ENCODE measurements at places on chromosomes 6 and 20.

DNA sequence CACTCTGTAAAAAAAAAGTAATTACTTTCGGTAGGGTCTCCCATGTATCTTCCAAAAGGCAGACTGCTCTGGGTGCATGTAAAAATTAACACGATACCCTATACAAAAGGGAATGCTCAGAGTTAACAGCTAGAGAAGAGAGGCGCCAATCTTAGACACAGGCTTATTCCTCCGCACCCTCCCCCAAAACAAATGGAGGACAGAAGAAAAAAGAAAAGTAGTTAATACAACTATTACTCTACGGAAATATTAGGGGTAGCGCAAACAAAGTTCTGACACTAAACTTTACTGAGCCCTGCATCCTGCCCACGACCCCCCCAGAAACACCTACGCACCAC, 331 bp upstream of the UFL1 start:
- DNase-seq, result no peak

GRCh38 chr6:133814238-133814637, 74.7 kb upstream of the TCF21 start:
- no peak for DNase-seq

DNA sequence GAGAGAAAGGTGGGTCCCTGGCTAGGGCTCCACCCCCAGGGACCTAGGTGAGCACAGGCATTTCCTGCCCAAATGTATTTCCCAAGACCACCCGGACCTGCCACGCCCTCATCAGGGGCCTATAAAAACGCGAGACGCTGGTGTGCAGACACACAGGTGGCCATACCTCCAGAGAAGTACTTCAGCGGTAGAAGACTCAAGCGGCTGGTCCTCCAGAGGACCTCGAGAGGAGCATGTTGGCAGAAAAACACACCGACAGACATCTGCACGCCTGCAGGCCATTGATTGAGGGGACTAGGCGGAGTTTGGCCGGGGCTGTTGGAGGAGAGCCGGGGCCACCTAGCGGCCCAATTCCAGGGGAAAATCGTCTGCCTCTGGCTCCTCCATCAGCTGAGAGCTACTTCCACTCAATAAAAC, 695.8 kb upstream of the MMS22L start:
- DNase-seq, result no peak

DNA sequence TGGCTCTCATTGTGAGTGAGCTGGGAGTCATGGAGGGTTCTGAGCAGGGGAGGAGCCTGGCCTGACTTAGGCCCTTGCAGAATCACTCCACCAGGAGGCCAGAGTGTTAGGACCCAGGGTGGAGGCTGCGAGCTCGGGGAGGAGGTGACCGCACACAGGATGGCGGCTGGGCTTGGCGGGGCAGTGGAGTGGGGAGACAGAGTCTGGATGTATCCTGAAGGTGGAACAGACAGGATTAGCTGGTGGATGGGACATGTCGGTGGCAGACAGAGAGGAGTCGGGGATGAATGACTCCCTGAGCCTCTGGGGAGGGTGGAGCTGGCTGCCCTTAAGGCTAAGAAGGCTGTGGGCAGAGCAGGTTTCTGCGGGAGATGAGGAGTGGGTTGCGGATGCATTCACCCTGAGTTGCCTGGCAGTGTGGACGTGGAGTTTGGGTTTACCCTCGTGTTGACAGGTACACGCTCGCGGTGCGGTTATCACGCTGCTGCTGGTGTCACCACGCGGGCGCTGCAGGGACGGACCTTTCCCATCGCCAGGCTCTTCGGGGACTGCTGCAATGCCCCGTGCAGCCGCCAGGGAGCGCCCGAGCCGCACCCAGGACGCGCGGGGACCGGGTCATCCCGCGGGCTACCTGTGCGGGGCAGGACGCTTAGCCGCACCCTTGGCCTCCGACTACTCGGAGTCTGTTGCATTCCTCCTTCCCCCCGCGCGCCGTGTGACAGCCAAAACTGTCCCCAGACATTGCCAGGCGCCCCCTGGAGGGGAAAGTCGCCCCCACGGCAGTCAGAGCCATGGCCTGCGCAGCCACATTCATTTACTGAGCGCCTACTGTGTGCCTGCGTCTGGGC, 43.0 kb upstream of the PTGIS start:
- peak; percentile 82 for DNase-seq

DNA sequence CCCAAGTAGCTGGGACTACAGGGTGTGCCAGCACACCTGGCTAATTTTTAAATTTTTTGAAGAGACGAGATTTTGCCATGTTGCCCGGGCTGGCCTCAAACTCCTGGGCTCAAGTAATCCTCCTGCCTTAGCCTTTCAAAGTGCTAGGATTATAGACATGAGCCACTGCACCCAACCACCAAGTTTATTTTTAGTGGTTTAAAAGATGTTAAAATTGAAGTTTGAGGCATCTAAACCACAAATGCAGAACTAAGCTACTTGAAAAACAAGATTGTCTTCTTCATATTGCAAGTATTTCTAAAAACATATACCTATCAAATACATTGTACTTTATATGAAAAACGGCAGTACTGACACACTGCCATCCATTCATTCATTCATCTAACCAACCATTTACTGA, 31.6 kb downstream of the WASF1 start:
- DNase-seq, result no peak

- no peak for DNase-seq
These were observed 48.8 kb upstream of the ZNF217 start for GRCh38 chr20:53642196-53643030.

DNA sequence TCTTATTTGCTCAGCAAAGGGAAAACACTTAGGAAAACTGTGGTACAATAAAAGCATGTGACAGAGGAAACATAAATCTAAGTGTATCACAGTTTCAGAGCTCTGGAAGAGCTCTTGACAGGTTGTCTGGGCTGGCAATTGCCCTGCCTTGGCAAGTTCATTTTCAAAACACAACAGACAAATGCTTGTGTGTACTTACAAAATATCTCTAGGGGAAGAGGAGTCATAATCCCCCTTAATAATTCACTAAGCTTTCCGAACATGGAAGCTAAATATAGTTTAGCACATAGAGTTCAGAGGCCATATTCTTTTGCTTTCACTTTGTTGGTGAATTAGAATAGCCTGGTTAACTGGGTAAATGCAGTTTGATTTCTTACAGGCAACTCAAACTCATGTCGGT, 211.6 kb upstream of the THEMIS start:
- DNase-seq, result no peak

- no peak for DNase-seq
These were observed 37.7 kb downstream of the PEX7 start for GRCh38 chr6:136860043-136860442.

DNA sequence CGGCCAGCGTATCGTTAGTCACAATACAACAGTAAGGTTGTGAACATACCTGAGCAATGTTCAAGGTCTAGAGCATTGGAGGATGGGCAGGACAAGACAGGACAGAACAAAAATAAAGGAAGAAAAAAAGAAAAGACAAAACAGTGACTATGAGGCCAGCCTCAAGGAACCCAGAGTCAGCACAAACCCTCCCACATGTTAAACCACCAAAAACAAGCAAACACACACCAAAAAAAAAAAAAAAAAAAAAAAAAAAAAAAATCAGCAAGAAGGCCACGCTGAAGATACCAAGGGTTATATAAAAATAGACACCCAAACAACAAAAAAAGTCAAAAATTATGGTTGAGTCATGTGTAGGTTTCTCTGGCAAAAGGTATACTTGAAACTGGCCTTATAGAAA, 12.8 kb downstream of the MED23 start:
- no peak for DNase-seq

- no peak for DNase-seq
These were observed 205.6 kb downstream of the UST start for GRCh38 chr6:148952147-148953035.

GRCh38 chr6:31763619-31763940, 1.1 kb downstream of the SAPCD1 start:
- DNase-seq, result no peak

DNA sequence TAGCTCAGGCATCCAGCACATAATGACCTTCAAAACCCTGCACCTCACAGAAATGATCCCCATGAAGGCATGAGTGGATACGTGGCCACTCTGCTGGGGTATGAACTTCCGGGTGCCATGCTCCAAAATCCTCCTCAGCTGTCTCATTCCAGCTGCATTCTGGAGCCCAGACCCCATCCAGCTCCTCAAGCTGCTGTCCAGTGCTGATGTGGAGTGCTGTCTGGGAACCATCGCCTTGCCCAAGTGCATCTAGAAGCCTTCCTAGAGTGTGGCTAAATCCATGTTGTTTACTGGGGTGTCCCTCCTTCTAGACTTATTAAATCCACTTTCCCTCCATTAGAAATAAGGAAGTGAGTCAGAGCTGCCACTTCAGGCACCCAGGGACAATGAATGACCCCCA, 130.8 kb upstream of the PTPRT start:
- DNase-seq, result no peak

DNA sequence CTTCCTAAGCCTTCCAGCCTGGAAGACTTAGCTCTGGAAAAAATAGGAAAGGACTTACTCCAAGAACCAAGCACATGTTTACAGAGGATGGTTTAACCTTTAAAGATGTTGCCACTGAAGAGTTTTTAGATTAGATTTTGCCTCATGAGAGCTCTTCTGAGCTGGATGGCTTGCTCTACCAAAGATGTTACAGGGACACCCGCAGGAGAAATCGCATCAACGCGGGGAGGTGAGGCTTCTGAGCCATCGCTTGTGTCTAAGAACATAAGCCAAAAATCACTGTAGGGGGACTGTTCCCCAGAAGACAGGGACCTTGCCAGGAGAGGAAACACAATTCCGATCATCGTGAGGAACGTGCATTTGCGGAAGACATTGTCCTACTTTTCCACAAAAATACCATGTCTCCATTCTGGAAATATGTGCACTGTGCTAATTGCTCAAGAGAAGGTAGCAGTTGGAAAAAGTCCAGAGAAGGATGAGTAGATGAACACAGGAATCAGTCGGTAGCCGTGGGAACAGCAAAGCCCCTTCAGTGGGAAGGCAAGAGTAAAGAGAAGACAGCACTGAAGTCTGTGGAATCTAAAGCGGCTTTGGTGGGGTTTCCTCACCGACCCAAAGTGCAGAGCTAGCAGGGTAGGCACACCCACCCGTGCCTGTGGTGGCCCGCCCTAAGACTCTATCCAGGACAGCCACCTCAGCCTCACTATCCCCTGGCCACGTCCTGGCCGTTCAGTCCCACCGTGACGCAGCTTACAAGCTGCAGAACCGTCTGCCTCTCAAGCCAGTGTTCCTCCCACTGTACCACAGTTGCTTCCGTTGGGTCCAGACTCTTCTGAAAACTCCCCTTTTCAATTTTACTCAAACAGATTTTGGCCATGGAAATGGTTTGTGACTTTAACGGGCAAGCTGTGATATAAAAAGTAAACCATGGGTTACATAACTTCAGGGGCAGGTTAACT, 334.8 kb downstream of the NRN1 start:
- DNase-seq, result no peak

- no peak for DNase-seq
These were observed 38.6 kb downstream of the FOXP4 start for GRCh38 chr6:41584668-41585205.

DNA sequence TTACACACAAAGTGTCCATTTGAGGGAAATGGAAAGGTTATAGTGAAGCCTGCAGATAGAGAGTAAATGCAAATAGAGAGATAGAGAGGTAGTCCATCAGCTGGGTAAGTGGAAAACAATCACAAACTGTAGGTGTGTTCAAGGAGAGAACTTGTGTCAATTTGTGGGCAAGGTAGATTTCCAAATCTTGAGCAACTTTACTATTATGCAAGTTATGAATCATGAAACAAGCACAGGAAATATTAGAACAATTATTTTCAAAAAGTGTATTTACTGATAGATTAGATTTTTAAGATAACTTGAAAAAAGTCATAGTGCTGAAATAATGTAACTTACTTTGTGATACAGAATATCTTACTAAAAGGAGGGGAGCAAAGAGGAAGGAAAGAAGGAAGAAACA, 792.9 kb downstream of the EYS start:
- no peak for DNase-seq

- DNase-seq, result peak; percentile 86
These were observed 46.4 kb downstream of the MOCS1 start for GRCh38 chr6:39887692-39888450.

DNA sequence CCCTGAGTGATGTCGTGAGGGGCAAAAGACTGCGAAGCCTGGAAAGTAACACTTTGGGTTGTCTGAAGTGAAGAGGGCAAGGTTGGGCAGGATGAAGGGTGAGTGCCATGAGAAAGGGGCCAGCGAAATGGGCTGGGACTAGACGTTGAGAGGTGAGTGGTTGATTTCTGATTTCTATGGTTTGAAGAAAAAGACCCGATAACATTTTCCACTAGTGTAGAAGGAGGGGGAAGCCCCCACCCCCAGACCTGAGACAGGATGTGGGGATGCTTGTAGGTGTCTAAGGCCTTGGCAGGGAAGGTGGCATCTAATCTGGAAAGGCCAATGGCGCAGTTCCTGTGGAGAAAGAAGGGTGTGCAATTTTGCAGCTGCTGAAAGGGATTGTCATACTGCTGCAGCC, 25.3 kb upstream of the KIF3B start:
- DNase-seq, result no peak

DNA sequence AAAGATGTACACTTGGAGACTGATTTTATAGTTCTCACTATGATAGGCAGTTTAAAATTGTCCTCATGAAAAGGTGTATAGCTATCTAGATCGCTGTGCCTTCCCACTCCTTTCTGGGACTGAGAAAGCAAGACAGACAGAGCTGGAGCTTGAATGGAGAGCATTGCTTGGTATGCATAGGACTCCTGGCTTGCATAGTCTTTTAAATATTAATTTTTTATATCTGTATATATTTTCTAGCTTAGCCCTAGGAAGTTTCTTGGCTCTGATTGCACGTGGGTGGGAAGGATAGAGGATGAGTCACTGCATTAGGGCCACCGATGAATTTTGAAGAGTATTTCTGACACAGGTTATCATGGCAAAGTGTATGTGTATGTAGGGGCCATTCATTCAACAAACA, 150.0 kb upstream of the SPACA1 start:
- DNase-seq, result peak; percentile 55

DNA sequence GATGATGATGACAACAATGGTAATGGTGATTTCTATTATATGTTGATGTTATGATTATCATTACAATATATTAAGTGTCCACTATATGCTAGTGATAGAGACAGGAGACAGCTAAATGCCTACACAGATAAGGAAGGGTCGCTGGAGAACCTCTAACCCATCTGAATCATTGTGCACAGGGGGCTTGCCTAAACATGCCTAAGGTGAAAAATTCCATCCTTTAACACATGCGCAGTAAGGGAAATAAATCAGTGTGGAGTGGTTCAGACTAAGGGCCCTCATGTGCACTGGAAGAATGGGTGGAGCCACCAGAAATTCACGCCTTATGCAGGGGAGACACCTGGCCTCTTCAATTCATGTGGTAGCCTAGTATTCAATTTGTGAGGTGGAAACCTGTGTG, 120.4 kb downstream of the TPBG start:
- DNase-seq, result no peak

GRCh38 chr6:132872923-132873322, 58.6 kb downstream of the RPS12 start:
- DNase-seq, result no peak
